ENCODE measurements at places on chromosomes 7 and 10.

DNA sequence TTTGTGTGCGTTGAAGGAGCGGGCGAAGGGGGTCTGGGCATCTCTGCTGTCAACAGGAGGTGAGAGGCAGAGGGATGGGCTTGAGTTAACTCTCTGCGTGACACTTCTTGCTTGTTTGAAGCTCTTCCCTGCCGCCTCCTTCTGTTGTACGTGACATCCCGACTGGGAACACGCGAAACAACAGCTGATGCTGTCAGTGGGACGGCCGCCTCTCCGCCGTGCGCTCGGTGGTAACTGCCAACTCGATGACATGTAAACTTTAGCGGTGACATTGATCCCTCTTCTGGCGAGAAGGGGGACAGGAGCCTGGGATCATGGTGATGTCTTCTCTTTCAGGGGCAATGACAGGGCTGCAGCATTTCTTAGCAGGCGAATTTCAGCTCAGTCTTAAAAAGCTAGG, 394.5 kb downstream of the TYW1 start:
- DNase-seq, result no peak

- DNase-seq, result no peak
Observed at GRCh38 chr10:60666221-60666620, 112.1 kb upstream of the CDK1 start.

DNA sequence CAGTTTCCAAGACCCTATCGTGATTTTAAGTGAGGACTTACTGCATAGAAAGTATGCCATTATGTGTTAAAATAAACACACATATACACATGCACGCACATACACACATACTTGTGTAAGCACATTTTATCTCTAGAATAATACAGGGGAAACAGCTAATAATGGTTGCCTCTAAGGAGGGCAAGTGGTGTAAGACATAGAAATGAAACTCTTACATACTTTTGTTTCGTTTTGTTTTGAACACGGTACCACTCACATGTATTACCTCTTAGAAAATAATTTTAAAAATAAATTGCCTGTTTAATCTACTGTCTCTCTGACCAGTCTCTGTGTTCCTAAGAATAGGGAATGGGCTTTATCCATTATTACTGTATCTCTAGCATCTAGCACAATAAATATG, 49.2 kb downstream of the HERPUD2 start:
- DNase-seq, result no peak

GRCh38 chr7:30688718-30689221, 6.5 kb upstream of the CRHR2 start:
- DNase-seq, result no peak

- DNase-seq, result no peak
Observed at GRCh38 chr10:71846816-71847215, 4.2 kb downstream of the PSAP start.

GRCh38 chr7:47758546-47758945, 176.6 kb upstream of the TNS3 start:
- DNase-seq, result no peak

DNA sequence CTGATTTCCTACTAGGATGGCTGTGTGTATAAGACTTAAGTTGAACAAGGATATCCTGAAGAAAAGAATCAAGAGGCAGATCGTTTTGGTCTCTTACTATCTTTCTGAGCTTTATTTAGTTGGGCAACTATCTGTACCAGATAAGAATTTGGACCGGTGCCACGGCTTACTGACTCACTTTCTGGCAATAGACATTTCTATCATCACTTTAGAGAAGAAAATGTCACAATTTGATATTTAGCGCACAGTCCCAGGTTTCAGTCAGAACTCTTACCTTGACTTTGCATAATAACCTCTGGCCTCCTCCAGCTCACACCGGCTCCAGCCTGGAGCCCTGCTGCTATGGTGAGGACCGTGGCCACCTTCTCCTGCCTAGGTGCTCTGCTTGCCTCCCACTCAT, 218.2 kb upstream of the MDFIC start:
- DNase-seq, result no peak

DNA sequence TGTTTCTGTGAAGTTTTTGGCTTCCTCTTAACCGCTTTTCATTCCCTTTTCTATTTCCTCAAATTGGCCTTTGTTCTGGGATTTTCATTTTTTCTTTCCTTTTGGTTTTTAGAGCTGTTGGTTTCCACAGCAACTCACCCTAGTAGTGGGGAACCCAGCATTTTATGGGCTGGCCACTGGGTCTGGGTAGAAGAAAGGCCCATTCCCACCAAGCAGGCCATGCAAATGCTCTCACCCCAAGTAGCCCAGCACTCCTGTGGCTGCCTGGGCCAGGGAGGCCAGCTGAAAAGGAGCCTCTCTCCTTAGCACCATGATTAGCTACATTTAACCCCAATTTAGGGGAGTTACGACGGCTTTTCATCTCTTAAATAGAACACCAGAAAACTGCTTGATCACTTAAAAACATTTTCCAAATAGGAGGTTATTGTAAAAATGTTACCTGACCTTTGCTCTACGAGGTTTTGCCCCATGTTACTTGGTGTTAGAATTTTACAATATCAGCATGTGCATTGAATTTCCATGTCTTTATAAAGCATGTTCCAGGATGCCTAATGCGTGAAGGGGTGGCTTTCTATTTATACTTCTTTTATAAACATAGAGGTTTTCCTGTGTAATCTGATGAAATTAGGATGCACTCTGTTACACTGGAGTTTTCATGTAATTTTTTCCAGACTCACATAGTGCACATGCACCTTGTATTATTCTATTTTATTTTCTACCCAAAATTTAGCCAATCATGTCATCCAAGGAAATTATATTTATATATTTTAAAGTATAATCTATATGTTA, 75.4 kb downstream of the FAM171A1 start:
- DNase-seq, result no peak

- no peak for DNase-seq
Observed at GRCh38 chr7:87213252-87213651, 6.3 kb downstream of the TMEM243 start.

- DNase-seq, result no peak
Observed at GRCh38 chr10:101237982-101238731, 8.9 kb upstream of the LBX1 start.

- peak; percentile 74 for DNase-seq
Observed at GRCh38 chr10:43322769-43323168, 48.7 kb upstream of the FXYD4 start.

DNA sequence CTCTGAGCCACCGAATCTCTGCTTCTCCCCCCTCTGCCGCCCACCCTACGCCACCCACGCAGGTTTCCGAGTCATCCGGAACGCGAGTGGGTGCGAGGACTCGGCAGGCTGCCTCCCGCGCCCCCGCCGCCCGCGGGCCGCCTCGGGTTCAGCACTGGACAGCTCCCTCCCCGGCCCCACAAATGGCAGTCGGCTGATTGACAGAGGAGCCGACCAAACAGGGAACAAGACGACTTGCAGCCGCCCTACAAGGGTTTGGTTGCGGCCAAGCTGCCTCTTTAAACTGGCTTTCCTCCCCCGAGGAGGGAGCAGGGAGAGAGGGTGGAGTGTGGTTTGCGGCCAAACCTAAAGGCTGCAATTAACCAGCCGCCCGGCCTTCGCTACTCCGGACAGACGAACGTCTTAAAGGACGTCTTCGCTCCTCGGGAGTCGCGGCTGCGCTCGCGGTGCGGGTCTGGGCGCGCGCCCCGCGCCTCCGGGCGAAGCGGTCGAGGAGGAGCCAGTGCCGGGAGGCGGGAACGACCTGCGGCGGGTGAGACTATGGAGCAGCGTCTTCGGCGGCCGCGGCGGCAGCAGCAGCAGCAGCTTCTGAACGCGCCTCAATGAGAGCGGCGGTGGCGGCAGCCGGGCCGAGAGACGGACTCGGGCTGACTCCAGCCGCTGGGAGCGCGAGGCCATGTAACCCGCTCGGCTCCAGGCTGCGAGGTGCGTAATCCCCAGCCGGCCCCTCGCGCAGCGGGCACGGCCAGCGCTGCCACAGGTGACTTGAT, at the start of gene GPR158:
Gene GPR158, plus strand, starts transcription at position 541 of the 770 bp plus-strand sequence. CDS start 420 bp downstream, outside the sequence.
- peak; percentile 32 for DNase-seq

GRCh38 chr7:69947998-69948397, 349.7 kb downstream of the AUTS2 start:
- no peak for DNase-seq

DNA sequence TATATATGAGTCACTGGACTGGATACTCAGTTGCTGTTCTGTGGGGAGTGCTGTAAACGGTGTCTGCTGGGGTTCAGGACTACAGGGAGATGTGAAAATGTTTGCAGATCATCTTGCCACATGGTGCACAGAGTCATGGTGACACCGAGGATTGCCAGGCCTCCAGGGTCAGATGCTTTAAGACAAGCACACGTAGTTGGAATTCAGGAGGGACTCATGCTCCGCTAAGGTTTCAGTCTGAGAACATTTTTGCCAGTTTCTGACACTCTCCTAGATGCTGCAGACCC, 211.3 kb downstream of the CXCL12 start:
- DNase-seq, result no peak

GRCh38 chr10:66848856-66849255, 77.0 kb upstream of the LRRTM3 start:
- no peak for DNase-seq

DNA sequence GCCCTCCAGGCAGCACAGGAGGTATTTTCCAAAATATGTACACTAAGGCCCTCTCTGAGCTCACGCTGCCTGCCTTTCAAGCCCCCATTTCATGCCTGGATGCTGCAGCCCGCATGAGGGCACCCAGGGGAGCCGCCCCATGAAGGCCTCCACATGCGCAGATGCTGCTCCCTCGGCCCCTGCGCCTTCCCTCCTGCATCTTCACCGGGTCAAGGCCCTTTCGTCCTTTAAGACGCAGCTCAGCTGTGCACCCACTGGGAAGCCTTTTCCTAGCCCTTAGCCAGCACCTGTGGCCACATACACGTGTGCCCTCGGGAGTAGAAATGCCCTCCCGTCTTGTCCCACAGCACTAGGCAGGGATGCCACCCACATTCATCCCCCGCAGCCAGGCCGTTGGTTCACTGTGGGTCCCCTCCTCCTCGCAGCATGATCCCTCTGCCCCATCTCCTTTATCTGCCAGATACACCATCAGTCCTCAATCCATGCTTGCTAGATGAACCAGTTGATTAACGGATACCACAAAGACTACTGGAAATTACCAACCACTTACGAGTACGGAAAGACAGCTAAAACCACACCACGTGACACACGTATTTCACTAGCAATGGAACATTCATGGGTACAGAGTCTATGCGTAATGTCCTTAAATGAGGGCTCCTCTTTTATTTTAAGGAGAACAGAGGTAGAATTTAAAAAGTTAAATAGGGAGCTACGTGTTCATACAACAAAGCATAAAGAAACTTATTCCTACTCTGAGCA, 278.0 kb downstream of the TNS3 start:
- no peak for DNase-seq

DNA sequence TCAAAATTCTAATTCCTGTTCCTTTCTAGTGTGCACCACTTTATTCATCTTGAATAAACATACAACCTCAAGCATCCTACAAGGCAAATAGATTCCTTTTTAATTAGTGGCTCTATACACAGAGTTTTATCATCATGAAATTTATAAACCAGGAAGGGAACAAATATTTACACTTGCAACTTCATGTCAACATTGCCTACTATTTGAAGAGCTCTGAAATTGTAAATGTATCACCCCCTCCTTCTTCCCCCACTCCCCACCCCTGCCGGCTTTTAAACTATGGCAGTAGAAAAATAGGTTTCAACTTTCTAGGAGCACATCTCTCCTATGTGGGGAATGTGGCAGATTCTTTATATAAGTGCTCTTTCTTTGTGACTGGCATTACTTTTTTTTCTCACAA, 49.6 kb downstream of the KAT6B start:
- DNase-seq, result no peak

GRCh38 chr7:74371381-74372341, 82.0 kb upstream of the GTF2IRD1 start:
- no peak for DNase-seq

- DNase-seq, result no peak
Observed at GRCh38 chr10:31070691-31071090, 39.0 kb upstream of the ZNF438 start.

GRCh38 chr10:116059320-116059719, 213.7 kb downstream of the GFRA1 start:
- DNase-seq, result no peak

- DNase-seq, result no peak
Observed at GRCh38 chr7:152354061-152354460, 81.7 kb downstream of the KMT2C start.

- no peak for DNase-seq
Observed at GRCh38 chr7:139829025-139829774, at the start of gene TBXAS1. Gene TBXAS1, plus strand, starts transcription at chr7:139829264. Its CDS starts 127 bp downstream, at chr7:139829391.

- DNase-seq, result no peak
Observed at GRCh38 chr10:96670786-96671185, 49.5 kb downstream of the PIK3AP1 start.

GRCh38 chr10:132058111-132058745, 7.5 kb upstream of the JAKMIP3 start:
- DNase-seq, result no peak

GRCh38 chr7:72753781-72754180, 74.2 kb downstream of the TYW1B start:
- no peak for DNase-seq

- DNase-seq, result no peak
Observed at GRCh38 chr10:124619802-124620490, 124.2 kb downstream of the FAM53B start.

GRCh38 chr7:151409667-151410404, at the start of gene WDR86:
Gene WDR86, minus strand, starts transcription at chr7:151410038. Its CDS starts 449 bp downstream, at chr7:151409589.
- no peak for DNase-seq

DNA sequence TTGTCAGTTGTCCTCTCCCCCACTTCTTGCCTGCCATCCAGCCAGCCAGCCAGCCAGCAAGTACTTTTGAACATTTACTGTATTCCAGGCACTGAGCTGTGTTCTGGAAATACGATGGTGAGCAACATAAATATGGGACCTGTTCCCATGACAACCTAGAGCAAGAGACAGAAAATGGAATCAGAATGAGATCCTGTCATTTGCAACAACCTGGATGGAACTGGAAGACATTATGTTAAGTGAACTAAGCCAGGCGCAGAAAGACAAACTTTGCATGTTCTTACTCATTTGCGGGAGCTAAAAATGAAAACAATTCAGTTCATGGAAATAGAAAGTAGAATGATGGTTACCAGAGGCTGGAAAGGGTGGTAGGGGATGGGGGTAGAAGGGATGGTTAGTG, 140.7 kb downstream of the ICA1 start:
- DNase-seq, result no peak

- no peak for DNase-seq
Observed at GRCh38 chr7:50974240-50974639, 191.5 kb upstream of the GRB10 start.

DNA sequence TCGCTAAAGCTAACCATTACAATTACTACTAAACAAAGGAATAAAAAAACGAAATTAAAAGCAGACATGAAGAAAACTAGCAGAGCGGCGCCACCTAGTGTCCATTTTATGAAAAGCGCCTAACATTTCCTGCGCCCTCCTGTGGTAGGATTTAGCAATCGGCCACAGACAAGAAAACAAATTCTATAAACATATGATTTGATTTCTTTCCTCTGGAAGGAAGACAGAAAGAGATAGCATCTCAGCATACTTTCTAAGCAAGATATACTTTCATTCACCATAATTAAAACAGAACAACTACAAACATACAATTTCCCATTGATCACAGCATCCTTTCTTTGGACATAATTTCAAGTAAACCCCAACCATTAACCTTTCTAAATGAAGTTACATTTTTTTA, 337.7 kb upstream of the NPVF start:
- DNase-seq, result peak; percentile 57

Data from activated T-cell treated with anti-CD3 and anti-CD28 coated beads for 24 hours (primary cell).